BE2C (cell line): ENCODE measurements at places on chromosomes 5 and 9.

DNA sequence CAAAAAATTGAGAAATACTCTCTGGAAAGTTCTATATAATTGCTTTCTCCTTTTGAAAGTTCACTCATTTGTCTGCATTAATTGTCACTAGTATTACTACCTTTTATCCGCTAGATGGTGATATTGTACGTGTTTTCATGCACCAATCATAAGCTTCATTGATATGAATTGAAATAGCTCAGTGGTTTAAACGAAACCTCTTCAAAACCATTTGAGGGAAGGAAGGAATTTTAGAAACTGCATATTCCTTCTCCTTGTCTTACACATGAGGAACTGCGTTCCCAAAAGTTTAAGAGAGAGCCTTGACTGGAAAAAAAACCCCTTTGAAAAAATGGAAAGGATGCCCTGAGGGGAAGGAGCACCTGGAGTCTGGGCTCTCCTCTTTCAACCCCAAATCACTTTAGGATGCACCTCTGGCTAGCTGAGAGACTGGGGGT lies 98.6 kb downstream of the YTHDC2 start:
- no peak for DNase-seq

DNA sequence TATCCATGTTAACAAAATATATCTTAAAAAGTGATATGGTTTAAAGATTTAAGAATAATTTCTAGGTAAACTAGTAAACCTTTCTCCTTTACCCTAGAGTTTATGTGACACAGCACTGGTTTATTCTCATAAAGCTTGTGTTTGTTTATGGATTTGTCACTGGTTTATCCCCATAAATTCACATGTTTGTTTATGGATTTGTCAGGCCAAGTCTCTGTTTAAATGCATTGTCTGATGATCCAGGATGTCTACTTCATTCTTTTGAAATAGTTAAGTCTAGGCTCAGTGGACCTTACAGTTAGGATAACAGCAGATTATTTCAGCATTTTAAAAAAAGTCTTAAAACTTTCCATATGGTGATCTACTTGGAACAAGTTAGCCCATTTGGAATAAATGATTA lies 334.0 kb downstream of the ARRDC3 start:
- DNase-seq: no peak

GRCh38 chr9:108101410-108101809 lies 611.8 kb upstream of the KLF4 start:
- no peak for DNase-seq

GRCh38 chr5:129930221-129930620 lies 26.0 kb downstream of the CHSY3 start:
- no peak for DNase-seq

GRCh38 chr5:150489360-150490295 lies 18.3 kb upstream of the NDST1 start:
- no peak for DNase-seq

DNA sequence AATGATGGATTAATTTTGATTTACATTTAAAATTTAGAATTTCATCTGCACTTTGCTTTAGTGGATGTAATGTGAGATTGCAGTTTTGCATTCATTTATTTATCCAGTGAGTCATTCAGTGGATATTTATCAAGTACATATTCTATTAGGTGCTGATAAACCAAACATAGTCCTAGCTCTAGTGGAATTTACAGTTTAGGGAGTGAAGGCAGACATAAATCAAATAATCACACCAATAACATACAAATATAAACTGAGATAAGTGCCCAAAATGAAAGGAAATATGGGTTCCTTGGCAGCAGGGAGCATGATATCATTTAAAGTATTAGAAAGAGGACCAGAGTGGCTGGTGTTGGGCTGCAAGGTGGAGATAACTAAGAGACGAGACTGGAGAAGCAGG lies 14.7 kb upstream of the NIPBL start:
- no peak for DNase-seq

DNA sequence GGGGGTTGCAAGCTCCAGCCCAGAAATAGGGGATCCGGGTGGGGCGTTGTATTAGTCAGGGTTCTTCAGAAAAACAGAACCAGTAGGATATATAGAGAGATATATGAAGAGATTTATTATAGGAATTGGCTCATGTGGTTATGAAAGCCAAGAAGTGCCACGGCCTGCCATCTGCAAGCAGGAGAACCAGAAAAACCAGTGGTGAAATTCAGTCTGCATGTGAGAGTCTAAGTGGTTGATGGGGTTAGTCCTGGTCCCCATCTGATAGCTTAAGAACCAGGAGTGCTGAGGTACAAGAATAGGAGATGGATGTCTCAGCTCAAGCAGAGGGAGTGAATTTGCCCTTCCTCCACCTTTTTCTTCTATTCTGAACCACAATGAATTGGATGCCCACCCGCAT lies 123.4 kb upstream of the APC start:
- DNase-seq: no peak

DNA sequence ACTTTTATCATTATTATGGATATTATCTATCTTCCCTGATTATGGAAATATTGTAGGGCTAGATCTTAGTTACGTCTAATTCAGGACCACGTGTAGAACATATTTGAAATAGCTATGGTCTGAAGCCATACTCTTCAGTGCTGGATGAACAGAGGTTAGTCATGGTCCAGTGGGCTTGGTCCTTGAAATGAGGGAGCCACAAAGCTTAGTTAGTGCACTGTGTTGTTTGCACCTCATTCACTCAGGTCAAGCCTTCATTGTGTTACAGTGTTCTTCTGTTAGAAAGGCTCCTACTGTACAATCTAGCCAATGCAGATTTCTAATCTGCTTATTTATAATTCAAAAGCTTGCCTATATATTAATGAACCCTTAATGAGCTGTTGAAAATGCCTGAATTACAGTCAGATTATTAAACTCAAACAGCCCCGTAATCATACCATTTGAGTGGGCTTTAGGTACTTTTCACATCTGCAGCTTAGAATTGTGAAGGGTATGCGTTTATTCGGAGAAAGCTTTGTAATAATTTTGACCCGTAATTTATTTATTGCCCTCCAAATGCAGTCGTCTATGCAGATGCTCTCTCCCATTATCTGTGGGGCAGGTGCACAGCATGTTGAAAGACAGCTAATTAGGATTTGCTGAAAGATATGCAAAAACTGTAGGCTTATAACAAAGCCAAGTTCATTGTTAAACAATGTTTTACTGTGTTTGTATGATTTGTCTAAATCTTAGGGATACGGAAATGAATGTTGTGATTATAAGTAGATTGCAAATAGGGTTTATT lies 164.9 kb downstream of the PBX3 start:
- DNase-seq: no peak

DNA sequence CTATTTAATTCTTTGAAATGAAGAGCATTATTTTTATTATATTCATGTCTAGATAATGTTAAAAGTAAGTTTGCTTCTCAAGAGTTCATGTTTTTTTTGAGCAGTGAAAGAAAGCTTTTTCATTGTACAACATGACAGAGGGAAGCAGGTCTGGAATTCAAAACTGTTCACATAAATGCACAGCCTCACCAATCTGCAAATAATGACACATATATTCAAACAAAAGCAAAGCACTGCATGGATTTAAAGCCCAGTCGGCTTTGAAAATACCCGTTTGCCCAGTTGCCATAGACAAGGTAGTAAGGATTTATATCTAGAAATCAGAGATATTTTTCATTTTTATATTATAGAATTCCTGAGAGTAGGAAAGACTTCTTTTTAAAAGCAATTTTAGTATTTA lies 201.8 kb downstream of the CD180 start:
- DNase-seq: no peak

GRCh38 chr5:1204693-1205242 lies 3.4 kb downstream of the SLC6A19 start:
- peak; percentile 47 for DNase-seq

DNA sequence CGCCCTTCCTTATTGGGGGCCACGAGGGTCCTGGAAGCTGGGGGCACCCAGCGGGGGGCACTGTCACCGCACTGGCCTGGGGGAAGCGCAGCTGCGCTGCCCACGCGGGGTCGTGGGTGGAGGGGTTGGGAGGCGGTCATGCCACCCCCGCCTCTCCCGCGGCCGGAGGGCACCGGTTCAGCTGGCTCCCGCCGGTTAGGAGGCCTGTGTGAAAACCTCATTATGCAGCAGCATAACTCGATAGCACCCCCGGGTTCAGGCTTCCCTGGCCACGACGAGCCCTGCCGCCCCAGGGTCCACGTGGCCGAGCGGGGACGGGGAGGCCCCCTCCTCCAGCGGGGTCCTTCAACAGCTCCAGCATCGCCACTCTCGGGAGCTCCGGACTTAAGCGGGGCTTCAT lies 91.2 kb upstream of the ERCC6L2 start:
- no peak for DNase-seq

DNA sequence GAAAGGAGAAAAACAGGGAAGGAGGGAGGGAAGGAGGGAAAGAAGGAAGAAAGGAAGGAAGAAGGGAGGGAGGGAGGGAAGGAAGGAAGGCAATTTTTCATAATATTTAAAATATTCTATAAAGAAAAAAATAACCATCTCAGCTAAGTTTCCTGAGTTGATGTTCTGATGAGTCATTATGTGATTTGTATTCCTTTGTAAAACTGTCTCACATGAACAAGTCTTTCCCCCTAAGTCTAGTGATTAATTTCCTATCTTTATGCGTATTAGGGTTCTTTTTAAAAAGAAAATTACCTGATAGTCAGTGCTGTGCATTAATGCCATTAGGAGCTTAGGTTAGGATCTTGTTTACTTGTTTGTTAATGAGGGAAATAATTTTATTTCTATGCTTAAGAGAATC lies 94.1 kb downstream of the RASEF start:
- no peak for DNase-seq

DNA sequence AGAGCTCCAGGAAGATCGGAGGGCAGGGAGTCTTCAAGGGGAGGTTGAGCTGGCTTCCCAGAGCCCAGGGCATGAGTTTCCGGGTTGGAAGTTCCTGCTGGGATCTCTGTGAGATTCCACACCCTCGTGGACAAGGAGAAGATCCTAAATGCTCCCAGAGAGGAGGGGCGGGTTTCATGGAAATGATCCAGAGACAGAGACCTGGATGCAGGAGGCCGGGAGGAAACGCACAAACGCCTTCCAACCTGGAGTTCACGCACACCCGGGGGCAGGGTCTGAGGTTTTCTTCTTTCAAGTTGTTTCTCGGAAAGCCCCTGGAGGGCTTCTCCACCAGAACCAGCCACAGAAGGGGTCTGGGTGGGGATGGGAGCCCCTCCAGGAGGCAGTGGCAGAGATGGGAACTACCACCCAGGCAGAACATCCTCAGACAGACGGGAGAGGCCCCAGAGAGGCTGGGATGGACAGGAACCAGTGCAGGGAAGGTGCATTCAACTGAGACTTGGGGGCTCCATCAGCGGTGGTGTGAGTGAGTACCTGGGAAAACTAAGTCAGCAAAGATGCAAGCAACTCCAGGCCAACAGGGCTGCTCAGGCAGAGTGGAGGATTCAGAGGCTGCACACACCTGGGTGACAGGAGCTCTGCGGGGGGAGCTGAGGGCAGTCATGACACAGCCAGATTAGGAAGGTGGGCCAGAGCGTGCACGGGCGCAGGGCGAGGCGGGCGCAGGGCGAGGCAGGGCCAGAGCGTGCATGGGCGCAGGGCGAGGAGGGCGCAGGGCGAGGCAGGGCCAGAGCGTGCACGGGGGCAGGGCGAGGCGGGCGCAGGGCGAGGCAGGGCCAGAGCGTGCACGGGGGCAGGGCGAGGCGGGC lies 52.1 kb upstream of the EXOC3 start:
- no peak for DNase-seq

- DNase-seq: no peak
These were observed 102.7 kb downstream of the ADAMTS12 start for GRCh38 chr5:33788922-33789566.

- DNase-seq: no peak
These were observed 132.7 kb upstream of the POU5F2 start for GRCh38 chr5:93874080-93874479.

GRCh38 chr5:67234671-67235176 lies 38.1 kb upstream of the CD180 start:
- peak; percentile 43 for DNase-seq

DNA sequence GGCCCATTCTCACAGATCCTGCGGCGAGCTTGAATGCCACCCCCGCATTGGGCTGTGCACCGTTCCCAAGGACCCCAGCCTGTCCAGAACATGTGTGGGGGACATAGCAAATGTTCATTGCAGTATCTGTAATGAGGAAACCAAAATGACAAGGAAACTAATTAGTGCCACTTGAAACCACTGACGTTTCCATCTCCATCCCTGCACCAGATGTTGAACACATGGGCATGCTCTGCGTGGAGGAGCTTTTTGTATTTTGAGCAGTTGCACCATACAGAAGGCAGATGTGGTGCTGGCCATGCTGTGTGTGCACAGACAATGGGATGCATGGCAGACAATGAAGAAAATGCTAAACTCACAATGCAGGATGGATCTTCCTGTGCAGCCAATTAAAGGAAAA lies 437.7 kb downstream of the SEMA5A start:
- DNase-seq: no peak

DNA sequence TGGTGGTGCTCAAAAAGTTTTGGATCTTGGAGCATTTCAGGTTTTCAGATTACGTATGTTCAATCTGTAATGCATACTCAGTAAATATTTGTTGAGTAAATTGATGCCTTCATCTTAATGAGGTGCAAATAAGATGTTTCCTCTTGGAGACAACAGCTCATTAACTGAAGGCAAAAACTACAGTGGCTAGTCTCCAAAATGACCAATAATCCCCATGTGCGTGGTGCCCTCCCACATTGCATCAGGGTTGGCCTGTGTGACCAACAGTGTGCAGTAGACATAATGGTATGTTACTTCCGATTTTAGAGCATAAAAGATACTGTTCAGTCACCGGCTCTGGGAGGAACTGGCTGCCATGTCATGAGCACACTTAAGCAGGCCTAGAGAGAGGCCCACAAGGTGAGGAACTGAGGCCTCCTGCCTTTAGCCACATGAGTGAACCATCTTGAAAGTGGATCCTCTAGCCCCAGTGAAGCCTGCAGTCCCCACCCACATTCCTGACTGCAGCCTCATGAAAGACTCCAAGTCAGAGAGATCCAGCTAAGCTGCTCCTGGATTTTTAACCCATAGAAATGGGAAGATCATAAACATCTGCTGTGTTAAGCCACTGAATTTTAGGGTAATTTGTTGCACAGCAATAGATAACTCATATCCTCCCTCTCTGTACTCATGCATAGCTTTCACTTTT lies 55.7 kb downstream of the LIFR start:
- DNase-seq: no peak

DNA sequence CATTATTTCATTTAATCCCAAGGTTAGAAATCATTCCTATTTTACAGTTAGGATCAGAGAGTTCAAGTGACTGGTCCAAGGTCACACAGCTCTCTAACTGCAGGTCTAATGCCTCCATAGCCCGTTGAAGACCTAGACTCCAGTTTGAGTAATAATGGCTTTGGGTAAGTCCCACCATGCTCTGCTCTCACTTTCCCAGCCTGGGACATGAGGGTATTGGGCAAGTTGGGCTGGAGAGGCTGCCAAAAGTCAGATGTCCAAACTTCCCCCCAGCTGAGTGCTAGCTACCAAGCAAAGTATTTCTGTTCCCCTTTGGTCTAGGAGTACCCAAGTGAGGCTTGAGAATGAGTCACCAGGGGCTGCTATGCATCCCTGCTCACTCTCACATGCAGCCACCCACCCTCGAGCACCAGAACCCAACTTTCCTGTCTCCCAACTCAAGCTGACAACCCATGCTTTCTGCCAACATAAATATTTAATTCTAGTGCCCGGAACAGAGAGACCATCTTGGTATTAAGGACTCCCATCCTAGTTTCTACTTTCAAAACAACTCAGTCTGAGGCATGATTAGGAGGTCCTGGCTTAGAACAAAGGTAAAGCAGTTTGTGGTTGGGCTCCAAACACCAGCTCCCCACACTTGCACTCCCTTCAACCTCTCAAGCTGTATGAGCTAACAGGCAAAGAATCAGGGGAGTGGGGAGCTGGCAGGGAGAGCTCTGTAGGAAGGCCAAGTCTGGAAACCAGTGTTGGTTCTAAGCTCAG lies 236.5 kb upstream of the TRIM32 start:
- no peak for DNase-seq

- no peak for DNase-seq
These were observed 61.5 kb downstream of the TENT4A start for GRCh38 chr5:6774721-6775204.
